ENCODE measurements at places on chromosomes 12 and 14.

DNA sequence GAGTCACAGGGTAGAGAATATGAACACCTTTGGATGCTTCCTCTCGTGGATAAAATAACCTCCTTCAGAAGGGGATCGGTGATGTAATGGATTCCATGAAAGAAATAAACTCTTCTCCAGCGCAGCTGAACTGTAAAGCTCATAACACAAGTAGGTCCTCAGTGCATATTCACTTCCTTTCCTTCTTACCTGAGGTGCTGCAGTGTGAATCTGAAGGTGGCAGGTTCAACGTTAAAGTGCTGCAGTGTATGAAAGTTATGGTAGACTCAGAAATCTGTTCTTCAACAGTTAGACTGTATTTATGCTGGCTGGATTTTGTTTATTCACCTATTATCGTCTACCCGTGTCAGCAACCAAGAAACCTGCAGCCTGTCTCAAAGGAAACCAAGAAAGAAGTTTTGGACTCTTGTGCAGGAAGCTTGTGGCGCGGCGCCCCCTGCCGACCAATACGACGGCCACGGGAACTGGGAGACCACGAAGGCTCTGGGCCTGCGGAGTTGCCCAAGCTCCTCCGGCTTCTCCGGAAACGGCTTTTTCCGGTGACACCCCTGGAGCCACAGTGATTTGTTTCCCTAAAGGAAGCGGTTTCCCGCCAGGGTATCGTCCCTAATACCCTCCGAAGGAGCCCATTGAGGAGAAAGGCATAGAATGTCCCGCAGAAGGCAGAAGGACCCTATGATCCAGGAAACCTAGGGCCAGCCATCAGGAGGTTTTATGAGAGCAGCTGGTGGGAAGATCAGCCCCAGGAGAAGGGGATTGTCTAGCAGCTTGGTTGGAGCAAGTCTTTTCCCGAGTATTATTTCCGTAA lies 17.6 kb upstream of the RNASE3 start:
- DNase-seq, result peak; percentile 84

DNA sequence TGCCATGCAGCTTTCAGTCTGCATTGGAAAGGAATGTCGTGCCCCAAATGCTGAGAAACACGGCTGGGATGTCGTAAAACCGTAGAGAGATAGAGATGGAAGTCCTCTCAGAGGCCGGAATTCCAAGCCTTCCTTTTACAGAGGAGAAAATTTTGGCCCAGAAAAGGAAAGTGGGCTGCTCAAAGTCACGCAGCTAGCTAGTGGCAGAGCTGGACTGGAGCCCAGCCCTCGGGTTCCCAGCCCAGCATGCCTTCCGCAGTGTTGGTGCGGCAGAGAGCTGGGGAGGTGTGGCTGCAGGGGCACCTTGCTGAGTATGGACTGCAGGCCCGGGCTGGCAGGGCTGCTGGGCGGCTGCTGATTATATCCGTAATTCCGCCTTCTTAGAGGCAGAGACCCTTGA lies 50.3 kb downstream of the KCNA1 start:
- no peak for DNase-seq

DNA sequence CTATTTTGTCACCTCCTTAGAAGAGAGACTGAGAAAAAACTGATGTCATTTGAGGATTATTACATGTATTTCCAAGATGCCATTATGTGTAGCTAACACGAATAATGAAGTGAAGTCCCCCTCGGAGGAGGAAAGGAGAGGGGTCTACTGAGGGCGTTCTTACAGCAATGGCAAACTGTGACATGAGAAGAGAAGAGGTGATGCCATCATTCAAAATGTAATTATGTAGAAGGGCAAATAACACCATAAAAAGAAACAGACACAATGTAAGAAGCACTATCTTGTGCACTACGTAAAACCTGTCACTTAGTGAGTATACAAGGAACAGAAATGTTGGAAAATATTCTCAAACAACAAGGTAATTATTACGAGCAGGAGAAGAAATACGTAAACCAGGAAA lies 126.5 kb downstream of the NELL2 start:
- no peak for DNase-seq

GRCh38 chr12:108722992-108723766 lies 8.1 kb downstream of the CORO1C start:
- no peak for DNase-seq

DNA sequence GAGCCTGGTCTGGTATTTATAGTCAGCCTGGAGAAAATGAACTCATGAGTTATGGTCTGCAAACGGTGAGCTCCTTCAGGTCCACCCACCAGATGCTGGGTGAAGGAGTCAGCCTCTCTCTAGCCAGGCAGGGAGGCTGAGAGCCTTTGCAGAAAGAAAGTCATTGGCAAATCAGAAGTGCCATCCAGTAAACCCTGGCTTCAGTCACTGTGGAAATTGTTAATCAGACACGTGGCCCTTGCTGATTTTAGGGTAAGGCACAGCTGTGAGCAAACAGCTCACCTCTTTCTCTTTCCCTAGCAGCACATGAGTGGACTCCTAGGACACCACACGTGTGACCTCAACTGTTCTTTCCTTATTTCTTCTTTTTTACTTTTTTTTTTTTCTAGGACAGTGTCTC lies 44.9 kb downstream of the CHST11 start:
- DNase-seq, result no peak

GRCh38 chr12:131441060-131441396 lies 269.9 kb upstream of the SFSWAP start:
- DNase-seq, result no peak

- no peak for DNase-seq
Observed at GRCh38 chr14:36066636-36067035, 109.9 kb downstream of the PTCSC3 start.

- no peak for DNase-seq
Observed at GRCh38 chr12:69569236-69569635, 16.0 kb upstream of the CCT2 start.

DNA sequence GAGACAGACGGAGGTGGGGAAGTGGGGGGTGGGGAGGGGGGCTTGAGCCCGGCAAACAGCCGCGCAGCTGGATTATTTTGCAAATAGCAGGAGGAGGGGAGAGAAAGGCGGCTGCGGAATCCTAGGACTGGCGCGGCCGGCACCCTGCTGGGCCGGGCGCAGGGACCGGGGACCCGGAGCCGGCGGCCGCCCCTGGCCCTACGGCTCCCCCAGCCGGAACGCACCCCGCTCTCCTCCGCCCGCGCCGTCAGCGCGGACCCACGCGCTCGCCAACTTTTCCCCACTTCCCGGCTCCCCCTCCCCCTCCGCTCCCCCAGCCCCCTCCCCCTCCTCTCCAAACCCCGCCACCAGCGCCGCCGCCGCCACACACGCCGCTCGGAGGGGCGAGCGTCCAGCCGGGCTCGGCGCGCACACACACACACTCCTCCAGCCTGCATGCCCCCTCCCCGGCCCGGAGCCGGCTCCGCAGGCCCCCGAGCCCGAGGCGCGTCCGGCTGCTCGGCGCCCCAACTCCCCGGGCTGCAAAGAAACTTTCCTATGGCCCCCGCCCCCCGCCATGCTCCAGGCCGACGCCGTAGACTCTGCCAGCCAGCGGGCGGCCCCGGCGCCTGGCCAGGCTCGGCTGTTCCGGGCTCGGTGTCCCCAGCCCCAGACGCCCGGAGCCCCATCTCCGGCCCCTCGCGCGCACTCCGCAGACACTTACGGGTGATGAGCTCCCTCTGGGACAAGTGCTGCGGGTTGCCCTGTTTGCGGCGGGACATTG lies 1.4 kb downstream of the BCL11B start:
- DNase-seq, result no peak

DNA sequence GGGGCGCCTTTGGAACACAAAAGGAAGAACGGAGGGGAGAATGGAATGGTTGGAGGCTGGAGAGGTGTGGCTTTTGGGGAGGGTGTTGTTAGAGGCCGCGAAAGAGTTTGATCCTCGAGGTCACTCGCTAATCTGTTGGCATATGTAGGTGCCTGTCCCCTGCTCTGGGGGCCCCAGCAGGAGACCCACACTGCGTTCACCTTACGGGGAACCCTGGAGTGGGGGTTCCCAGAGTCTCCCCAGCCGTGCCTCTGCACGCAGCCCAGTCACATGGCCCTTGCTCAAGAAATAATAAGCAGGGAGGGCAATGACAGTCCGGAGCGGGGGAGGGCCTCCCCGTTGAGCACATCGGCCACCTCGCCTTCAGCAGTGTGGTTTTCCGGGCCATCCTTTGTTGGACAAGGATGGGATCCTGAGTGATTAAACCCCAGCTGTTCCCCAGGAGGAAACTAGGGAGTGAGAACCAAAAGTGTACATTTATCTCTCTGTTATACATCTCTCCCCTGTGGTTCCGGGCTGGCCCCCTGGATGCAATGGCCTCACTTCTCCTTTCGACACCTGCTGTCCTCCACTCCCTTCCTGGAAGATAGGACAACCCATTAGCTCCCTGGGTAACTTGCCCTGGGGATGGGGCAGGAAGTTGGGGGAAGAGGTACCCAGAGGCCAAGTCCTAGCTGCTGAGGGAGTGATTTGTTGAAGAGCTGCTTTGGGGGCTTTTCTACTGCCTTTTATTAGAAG lies 1.3 kb downstream of the PLEKHG3 start:
- no peak for DNase-seq

All from stimulated activated CD4-positive, alpha-beta T cell treated with anti-CD3 and anti-CD28 coated beads, Interleukin-4, amount 100 ng/mL, for 48 hours (primary cell).